ENCODE measurements at places on chromosomes 16 and 17.

DNA sequence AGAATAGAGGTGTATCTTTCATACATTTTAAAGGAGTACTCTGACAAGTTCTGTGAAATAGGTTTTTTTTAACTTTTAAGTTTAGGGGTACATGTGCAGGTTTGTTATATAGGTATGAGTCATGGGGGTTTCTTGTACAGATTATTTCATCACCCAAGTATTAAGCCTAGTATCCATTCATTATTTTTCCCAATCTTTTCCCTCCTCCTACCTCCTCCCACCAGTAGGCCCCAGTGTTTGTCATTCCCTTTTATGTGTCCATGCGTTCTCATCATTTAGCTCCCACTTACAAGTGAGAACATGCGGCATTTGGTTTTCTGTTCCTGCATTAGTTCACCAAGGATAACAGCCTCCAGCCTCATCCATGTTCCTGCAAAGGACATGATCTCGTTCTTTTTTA, 175.5 kb downstream of the CYB561 start:
- no peak for DNase-seq

GRCh38 chr16:19044769-19045168, 22.6 kb upstream of the COQ7 start:
- no peak for DNase-seq

GRCh38 chr16:10839279-10839666, 20.7 kb upstream of the TVP23A start:
- no peak for DNase-seq

GRCh38 chr17:2435862-2436261, 35.0 kb upstream of the MNT start:
- DNase-seq, result no peak

DNA sequence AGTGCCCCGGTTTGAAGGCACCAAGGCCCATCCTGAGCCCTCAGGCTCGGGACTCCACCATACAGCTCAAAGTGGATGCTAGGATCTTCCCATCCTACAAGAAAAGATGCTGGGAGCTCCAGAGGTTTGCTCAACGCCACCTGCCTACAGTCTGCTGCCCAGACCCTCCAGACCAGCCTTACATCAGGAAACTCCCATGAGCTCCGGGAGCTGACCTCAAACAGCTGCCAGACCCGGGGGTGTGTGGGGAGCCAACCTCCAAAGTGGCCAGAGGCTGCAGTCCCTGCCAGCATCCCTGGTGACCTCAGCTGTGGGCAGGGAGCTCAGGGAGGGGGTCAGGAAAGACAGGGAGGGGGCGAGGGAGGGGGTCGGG, 43.8 kb downstream of the C16orf82 start:
- no peak for DNase-seq
